BE2C (cell line): ENCODE measurements at places on chromosomes 6 and 20.

DNA sequence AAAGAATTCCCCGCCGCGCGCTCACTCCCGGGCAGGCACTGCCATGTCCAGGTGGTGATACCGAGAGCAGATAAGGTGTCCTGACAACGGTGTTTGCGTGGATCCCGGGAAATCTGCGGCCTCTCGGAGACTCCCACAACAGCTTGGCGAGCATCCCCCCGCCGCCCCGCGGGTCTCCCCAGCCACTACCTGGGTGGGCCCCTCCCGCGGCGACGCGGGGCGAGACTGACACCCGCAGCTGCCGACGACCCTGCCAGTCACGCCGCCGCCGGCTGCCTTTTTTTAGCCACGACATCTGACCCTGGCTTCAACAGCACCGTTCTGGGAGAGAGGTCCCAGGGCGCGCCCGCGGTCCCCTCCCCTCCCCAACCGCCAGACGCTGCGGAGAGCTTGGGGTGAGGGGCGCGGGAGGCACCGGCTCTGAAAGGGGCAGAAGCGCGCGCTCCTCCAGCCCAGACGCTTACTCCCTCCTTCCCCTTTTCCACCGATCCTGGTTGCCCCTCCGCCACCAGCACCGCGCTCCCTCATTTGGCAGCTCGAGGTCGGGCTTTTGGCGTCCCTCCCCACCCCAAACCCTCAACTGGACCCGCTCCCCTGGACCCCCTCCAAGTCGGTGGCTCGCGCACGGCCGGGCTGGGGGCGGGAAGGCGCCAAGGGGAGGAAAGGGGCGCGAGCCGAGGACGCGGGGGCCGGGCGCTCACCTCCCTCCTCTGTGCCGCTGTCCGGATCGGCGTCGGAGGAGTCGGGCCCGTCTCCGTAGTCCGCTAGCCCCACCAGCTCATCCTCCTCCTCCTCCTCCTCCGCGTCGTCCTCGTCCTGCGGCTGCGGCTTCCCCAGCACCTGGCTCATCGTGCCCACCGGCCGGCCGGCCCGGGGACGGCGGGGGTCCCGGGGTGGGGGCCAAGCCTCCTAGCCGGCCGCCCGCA, 665 bp downstream of the RRAGD start:
- DNase-seq = peak; percentile 61

DNA sequence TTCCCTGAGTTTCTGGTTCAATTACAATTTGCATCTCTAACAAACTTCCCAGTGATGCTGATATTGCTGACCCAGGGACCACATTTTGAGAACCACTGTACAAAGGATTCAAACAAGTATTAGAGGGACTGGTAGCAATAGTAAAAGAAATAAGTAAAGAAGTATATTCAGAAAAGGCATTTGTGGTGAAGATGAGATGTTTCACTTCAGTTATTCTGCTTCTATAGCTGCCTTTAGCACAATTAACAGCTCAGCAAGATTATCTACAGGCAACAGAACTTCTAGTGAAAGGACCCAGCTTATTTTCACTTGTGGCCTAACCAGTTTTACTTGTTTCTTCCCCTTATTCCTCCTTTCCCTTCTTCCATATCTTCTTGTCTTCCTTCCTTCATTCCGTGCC, 149.4 kb downstream of the PHF3 start:
- DNase-seq = no peak

DNA sequence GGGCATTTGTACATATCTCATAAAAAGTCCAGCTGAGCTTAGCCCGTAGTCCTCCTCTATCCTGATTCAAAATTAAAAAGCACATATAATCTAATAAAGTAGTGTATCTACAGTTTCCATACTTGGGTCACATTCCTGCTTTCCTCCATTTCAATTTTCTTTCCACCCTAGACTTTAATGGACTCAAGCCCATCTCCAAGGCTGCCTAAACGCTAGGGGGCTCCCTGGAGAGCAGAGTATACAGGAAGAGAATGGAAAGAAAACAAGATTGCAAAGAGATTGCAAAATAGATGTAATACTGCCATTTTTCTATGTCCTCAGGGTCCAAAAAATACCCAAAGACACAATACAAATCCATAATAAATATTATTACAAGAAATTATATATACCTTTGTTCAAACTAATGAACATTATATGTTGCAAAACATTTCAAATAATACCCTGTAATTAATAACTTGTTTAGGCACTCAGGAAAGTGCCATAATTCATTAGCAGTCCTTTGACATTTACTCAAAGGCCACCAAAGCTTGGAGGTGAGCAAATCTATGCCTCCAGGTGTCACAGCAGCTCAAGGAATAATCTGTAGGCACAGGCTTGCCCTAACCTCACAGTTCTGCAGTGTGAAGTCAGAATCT, 2.4 kb upstream of the MCM3 start:
- DNase-seq = peak; percentile 88

DNA sequence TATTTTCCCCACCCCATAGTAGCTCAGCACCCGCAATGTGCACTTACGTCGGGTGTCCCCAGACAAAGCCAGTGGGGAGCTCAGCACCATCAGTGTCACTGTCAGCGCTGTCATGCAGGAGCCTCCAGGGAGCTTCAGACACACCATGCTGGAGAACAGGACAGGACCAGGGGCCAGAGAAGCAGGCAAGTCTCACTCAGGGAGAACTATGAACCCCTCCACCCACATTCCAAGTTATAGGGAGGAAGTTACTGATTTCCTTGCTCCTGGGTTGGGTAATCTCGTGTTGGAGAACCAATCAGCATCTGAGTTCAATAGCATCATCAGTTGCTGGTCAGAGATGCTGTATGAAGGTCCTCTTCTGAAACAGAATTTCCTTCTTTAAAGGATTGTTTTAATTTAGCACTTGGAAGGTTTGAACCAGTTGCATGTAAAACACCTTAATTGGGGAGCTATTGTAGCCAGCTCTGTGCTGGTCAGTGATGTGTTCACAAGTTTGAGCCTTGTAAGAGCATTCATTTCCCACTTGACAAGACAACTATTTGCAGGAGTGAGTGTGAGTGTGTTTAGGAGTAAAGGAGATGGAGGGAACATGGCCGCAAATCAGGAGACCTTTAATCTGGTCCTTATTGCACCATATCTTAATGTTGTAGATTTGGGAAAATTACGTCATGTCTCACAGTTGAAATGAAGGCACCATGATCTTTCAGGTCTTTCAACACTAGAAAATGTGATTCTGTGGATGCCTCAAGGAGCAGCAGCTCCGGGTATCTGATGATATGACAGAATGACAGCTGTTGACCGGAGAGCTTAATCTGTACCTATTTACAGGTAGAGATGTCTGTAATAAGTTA, at the start of gene HLA-DRB1:
Gene HLA-DRB1, minus strand, starts transcription at position 253 of the 854 bp plus-strand sequence. Its CDS starts 106 bp downstream, at position 147.
- no peak for DNase-seq

DNA sequence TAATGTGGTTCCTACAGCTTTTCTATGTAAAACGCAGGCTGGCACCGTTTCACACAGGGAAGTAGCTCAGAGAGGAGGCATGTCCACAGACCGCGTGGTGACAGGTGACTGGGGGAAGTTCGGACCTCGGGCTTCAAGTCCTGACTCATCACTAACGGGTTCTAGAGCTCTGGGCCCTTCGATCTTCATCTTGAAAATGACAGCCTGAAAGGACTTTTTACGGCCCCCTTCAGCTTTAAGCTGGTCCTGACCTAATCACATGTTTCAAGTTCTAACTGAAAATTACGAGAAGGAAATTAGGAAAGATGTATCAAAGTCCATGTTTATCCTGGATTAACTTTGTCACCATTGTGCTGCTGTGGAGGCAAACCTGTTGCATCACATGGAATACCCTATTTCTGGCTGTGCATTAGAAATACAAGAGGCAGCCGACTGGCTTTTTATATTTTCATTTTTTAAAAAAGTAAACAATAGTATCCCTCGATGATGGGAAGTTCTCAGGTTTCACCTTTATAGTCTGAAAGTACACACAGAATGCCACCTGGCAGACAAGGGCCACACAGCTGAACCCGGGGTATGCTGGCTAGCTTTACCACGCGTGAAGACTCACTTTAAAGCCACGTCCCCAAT, 2.0 kb downstream of the MAN1A1 start:
- peak; percentile 55 for DNase-seq

DNA sequence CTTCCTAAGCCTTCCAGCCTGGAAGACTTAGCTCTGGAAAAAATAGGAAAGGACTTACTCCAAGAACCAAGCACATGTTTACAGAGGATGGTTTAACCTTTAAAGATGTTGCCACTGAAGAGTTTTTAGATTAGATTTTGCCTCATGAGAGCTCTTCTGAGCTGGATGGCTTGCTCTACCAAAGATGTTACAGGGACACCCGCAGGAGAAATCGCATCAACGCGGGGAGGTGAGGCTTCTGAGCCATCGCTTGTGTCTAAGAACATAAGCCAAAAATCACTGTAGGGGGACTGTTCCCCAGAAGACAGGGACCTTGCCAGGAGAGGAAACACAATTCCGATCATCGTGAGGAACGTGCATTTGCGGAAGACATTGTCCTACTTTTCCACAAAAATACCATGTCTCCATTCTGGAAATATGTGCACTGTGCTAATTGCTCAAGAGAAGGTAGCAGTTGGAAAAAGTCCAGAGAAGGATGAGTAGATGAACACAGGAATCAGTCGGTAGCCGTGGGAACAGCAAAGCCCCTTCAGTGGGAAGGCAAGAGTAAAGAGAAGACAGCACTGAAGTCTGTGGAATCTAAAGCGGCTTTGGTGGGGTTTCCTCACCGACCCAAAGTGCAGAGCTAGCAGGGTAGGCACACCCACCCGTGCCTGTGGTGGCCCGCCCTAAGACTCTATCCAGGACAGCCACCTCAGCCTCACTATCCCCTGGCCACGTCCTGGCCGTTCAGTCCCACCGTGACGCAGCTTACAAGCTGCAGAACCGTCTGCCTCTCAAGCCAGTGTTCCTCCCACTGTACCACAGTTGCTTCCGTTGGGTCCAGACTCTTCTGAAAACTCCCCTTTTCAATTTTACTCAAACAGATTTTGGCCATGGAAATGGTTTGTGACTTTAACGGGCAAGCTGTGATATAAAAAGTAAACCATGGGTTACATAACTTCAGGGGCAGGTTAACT, 334.8 kb downstream of the NRN1 start:
- DNase-seq = no peak

DNA sequence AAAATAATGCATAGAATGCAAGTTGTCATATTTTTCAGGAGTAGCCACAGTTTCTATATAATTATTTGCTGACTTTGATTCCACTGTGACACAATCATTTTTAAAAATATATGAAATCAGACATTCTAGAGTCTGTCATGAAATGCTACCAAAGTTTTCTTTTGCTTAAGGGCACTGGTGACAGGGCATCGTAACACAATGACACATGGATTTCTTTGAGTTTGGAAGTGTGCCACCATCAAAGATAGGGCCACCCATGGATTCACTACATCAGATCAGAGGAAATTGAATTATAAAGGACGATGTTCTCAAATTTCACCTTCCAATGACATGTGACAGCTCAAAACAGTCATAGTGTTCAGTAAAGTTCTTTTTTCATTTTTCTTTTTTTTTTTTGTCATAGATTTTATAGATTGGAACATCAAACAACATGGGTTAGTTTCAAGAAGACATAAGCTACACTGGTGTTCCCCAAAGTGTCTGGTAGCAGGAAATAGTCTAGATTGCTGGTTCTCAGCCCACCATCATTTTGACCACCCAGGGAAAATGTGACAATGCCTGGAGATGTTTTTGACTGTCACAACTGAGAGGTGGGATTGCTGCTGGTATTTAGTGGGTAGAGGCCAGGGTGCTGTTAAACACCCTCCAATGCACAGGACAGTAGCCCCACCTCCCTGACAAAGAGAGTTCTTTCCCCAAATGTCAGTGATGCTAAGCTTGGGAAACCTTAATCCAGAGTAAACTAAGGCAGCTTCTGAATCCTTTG, 123.8 kb upstream of the DOK5 start:
- DNase-seq = no peak
